ENCODE measurements at places on chromosomes 6 and 20.

DNA sequence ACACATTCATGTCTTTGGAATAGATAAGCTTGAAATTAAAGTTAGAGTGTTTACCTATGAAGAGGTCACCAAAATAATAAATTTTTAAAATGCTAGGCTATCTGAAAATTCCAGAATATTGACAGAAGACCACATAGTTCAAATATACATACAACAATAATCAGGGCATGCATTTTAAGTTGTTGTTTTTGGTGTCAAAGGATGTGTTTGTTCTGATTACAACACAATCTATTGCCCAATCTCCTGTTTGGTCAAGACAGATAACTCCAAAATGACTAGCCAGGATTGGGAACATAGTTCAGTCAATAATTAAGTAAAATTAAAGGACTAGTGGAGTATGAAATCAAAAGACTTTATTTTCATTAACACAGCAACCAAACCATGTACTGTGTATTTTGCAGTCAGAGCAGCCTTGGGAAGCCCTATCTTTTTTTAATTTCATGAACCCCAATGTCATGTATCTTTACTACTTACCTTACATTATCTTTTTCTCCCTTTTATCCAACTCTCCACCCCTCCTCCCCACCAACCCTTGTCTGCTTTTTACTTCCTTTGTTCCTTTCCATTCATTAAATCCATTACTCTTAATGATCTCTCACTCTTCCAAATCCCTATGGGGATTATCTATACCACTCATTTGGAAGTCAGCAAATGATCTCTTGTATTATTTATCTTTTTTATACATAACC, 111.2 kb downstream of the CDK19 start:
- no peak for DNase-seq

GRCh38 chr6:116060572-116061283, at the start of gene FRK:
Gene FRK, minus strand, starts transcription at chr6:116060891. Its CDS starts 580 bp downstream, at chr6:116060311.
- DNase-seq = peak; percentile 24

GRCh38 chr6:166969390-166970002, 13.1 kb upstream of the RNASET2 start:
- no peak for DNase-seq

GRCh38 chr6:6565488-6565887, 23.0 kb upstream of the LY86 start:
- no peak for DNase-seq

DNA sequence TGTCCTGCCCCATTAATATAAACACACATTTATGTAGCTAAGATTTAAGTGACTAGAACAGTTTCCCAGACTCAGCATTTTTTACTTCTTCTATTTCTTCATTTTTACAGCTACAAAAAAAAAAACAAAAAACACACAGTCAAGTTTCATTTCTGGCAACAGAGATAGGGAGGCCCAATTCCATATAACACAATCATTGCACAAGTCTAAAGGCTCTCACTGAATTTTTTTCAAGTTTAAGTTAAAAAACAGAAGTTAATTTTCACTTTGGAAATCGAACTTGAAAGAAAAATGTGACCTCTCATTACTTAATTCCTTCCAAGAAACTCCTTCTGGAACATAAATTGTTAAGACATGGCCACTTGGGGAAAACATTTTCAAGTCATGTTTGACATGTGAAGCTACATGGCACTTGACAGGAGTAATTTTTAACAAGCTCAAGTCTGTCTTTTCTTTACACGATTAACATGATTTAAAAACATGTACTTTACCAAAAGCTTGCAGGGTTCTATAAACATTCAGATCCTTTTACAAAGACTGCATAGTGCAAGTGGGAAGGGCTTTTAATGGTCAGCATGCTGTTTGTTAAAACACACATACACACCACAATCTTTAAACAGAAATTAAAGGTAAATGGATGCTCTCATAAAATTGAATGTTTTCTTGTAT, 100.1 kb upstream of the CCDC28A start:
- no peak for DNase-seq
